Stimulated activated CD8-positive, alpha-beta memory T cell treated with anti-CD3 and anti-CD28 coated beads, Interleukin-4, amount 100 ng/mL, for 1 hour (primary cell): ENCODE measurements at places on chromosomes 5 and 9.
A peak's percentile ranks its signal among the peaks of the same experiment; 100 is the strongest.

DNA sequence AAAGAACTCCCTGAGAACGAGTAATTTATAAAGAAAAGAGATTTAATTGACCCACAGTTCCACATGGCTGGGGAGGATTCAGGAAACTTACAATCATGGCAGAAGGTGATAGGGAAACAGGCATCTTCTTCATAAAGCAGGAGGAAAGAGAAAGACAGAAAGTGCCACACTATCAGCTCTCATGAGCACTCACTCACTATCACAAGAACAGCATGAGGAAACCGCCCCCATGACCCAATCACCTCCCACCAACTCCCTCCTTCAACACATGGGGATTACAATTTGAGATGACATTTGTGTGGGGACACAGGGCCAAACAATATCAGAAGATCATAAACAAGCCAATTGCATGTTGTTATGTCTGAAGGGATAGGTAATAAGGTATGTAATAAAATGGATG lies 935.9 kb upstream of the COX7C start:
- DNase-seq, result no peak

GRCh38 chr9:4678679-4679267 lies 596 bp upstream of the CDC37L1 start:
- DNase-seq, result no peak

GRCh38 chr5:24714746-24715145 lies 70.0 kb upstream of the CDH10 start:
- DNase-seq, result no peak

DNA sequence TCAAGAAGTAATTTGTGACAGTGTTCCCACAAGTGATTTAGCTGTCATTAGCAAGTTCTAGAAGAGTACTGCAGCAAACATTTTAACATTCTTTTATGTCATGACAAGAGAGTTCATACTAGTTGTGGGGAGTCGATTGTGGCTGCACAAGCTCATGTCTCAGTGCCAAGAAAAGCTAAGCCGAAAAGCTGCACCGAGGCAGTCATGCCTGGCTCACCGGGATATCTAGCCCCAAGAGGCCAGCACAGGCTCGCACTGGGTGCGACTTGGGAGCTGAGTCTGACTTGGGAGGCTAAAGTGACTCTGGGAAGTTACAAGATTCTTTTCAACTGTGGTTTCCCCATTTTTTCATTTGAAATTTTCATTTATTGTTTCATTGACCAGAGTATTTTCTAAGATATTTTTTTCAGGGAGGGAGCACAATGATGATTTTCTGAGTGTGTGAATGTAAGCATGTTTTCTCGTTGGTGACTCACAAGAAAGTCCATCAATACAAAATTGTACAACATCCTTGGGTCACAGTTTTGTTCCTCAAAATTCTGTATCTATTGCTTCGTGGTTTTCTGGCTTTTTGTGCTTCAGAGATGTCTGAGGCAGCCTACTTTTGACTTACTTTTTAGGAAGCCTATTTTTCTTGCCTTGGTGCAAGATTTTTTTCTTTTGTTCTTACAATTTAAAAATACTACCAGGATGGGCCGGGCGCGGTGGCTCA lies 18.7 kb downstream of the CAST start:
- no peak for DNase-seq

- DNase-seq, result no peak
Observed at GRCh38 chr5:135644816-135645215, 66.0 kb upstream of the CXCL14 start.

DNA sequence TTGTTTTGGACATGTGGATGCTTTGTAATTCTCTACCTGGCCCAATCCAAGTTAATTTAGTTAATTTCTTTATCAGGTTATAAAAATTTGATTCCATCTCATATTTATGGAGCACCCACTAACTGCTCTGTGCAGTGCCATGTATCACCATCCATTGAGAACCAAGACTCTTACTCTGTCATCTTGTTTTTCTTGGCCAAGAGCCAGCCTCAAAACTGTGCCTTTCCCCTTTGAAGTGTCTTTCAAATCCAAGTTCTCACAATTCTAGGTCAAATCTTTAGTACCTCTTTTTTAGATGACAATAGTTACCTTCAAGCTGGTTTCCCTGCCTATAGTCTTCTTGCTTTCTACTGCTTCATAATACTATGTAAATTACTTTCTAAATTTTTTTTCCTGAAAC lies 3.2 kb downstream of the COMMD10 start:
- no peak for DNase-seq

DNA sequence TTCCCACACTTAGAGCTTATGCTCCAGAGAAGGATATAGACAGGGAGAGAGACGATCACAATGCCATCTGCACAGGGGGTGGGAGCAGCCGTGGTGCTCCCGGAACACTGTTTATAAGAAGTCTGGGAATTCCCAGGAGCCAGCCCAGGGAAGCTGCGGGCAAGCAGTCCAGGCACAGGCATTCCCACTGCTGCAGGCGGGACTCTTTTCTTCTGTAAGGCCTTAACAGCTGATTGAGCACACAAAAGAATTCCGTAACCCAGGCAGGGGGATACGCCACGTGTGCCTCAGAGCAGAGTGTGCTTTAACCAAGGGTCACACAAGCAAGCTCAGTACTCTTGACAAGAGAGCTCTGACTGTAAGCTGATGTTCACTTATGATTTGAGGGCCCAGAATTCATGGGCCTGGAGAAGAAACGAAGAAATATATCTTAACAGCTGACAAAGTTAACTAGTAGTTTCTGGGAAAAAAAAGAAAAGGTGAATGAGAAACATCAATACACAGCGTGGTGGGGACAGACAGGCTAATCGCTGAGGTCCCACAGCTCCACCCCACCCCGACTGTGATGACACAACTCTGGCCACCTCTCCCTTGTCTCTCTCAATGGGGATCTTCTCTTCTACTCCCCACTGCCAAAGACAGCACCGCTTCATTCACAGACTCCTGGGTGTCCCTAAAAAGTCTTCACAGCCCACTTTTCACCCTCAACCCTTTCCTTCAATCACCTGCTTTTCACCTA lies 85.9 kb upstream of the SIMC1 start:
- DNase-seq, result no peak

GRCh38 chr9:7982907-7983306 lies 183.3 kb upstream of the DMAC1 start:
- DNase-seq, result no peak

- no peak for DNase-seq
Observed at GRCh38 chr5:174420651-174421407, 303.6 kb upstream of the MSX2 start.

- no peak for DNase-seq
Observed at GRCh38 chr5:145856285-145856818, 16.5 kb downstream of the GRXCR2 start.

DNA sequence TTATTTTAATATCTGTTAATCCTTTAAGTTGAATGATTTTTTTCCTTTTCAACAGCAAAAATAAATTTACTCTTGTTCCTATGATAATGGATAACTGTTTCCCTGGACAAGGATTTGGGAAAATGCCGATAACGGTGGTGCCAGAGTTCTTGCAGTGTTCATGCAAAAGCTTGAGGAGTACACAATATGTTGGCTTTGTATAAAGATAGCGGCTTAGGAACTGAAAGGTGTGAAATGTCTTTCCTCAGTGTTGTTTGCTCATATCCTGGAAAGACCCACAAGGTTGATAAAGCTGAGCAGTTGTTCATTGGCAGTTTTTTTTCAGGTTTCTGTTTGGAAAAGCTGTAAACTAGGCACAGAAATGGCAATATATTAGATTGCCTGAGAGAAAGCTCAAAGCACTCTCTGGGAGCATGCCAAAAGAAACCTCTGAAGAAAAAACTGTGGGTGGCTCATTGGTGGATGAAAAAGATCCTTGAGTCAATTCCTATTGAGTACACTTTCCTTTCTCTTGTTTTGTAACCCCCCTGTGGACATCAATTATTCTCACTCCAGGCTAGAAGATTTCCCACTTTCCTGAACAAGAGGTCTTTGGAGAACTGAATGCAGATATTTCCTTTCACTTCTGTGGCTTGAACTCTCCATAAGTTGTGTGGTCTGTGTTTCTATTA lies 117.2 kb upstream of the RGMB start:
- no peak for DNase-seq

GRCh38 chr5:139294374-139295165 lies 1.0 kb downstream of the MATR3 start:
- peak; percentile 31 for DNase-seq

GRCh38 chr9:18989865-18990264 lies 43.1 kb downstream of the SAXO1 start:
- no peak for DNase-seq

GRCh38 chr9:68651280-68651893 lies 53.7 kb upstream of the PIP5K1B start:
- no peak for DNase-seq

GRCh38 chr5:14723701-14724132 lies 59.2 kb downstream of the OTULIN start:
- no peak for DNase-seq

GRCh38 chr9:129496473-129497004 lies 124.4 kb downstream of the C9orf50 start:
- peak; percentile 60 for DNase-seq

GRCh38 chr5:122916490-122916889 lies 71.1 kb downstream of the SNX24 start:
- no peak for DNase-seq

GRCh38 chr9:90423661-90424193 lies 218.9 kb downstream of the DIRAS2 start:
- DNase-seq, result no peak

DNA sequence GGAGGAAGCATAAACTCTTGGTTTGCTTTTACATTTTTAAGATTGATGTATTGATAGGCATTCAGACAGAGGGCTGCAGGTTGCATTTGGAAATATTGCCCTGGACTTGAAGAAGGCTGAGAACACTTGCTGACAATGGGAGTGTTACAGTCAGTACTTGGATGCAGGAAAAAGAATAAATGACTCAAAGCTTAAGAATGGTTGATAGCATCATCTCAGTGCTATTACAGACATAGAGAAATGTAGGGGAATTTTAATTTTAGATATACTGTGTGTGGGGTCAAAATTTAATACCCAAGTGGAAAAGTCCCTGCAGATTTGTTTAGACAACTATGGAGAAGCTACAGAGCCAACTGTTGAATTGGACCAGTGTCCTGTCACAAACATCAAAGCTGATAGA lies 101.1 kb downstream of the ISL1 start:
- DNase-seq, result no peak
